Endothelial cell (in vitro differentiated cells): ENCODE measurements at places on chromosomes 4 and X. TPM values are rescaled to one million over a fixed set of nuclear protein-coding genes. Genes with fewer than 3 reads are reported as not detected.

ARHGAP36 gene
- total RNA-seq: not detected

FHIP1A gene
- total RNA-seq: 2.4 TPM

DNA sequence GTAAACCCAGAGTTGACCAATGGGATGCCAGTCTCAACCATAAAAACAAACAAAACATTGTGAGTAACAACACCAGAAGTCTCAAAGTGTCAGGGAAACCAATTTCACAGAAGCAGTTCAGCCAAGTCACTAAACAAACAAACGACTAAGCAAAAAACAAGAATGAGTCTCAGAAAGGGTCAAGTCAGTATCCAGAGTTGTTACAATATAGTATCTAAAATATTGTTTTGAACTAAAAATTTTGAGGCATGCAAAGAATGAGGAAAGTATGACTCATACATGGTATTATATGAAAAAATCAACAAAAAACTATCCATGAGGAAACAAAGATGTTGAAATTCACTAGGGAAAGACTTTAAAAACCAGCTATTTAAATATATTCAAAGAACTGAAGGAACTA, 70.6 kb downstream of the AR start:
- H3K36me3 ChIP-seq: no peaks in the 10 kb centered on the region
- no peak for DNase-seq
- no peaks in the 10 kb centered on the region for H3K4me1 ChIP-seq

DNA sequence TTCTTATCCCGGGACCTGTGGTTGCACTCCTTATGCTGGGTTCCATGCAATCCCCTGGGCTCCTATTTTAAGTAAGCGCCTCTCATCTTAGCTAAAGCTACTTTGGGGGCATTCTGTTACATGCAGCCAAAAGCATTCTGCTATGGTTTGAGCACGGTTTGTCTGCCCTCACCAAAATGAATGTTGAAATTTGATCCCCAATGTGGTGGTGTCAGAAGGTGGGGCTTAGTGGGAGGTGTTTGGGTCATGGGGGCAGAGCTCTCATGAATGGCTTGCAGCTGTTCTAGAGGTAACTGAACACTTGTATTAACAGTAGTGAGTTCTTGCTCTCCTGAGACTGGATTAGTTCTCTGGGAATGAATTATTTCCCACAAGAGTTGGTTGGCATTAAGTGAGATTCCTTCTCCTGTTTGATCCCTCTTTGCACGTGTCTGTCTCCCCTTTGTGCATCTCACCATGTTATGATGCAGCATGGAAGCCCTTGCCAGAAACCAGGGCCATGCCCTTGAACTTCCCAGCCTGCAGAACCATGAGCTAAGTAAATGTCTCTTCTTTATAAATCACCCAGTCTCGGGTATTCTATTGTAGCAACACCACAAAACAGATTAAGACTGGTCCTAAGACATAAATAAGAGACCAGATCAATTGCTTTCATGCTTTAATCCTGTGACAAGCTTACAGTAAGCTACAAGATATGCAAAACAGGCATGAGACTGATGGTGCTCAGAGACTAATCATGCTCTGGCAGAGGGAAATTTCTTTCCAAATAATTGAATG, 141.8 kb downstream of the TSPAN5 start:
- no peak overlapping the region for H3K27ac ChIP-seq
- no peak overlapping the region for H3K4me3 ChIP-seq
- peaks cover 2% of the 10 kb centered on the region for H3K27me3 ChIP-seq
- H3K4me1 ChIP-seq: peaks cover 30% of the 10 kb centered on the region

DNA sequence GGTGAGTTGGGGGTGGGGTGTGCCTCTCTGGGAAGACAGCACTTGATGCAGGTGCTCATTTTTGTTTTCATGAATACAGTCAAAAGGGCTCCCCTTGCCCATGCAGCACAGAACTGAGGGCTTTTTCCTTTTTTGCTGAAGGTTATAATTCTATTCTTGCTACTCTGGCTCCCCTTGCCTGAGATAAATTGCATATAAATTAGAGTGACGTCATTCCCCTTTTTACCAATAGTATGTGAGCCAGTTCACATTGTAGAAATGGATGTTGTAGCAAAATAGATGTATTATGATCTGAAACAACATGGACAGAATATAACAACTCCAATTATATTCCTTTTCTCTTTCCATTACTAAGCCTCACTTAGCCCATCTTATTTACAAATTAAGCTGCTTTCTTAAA, 28.4 kb downstream of the CXorf58 start:
- no peaks in the 10 kb centered on the region for H3K36me3 ChIP-seq
- peaks cover under 1% of the 10 kb centered on the region for H3K4me1 ChIP-seq
- no peak overlapping the region for H3K4me3 ChIP-seq
- DNase-seq: no peak
- no peak overlapping the region for H3K27ac ChIP-seq

GRCh38 chr4:82517043-82517442, 44.7 kb downstream of the TMEM150C start:
- peaks cover 1% of the 10 kb centered on the region for H3K27me3 ChIP-seq
- no peak overlapping the region for H3K27ac ChIP-seq
- H3K4me1 ChIP-seq: no peaks in the 10 kb centered on the region
